ENCODE measurements at places on chromosomes 12 and 14.

- no peak for DNase-seq
Measured at GRCh38 chr12:48678551-48679185, 3.4 kb downstream of the KANSL2 start.

DNA sequence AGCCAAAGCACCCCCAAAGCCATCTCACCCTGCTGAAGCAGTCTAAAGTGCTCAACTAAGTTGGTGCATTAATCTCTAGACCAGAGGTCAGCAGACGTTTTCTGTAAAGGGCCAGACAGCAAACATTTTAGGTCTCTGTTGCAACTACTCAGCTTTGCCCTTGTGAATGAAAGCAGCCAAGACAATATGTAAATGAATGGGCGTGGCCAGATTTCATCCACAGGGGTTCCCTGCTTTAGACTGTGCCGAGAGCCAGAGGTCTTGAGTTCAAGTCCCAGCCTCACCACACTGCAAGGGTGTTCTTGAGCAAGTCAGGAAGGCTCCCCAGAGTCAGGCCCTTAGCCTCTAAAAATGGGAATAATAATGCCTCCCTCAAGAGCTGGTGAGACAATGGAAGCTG is 166.2 kb downstream of the CHST11 start:
- DNase-seq, result no peak

DNA sequence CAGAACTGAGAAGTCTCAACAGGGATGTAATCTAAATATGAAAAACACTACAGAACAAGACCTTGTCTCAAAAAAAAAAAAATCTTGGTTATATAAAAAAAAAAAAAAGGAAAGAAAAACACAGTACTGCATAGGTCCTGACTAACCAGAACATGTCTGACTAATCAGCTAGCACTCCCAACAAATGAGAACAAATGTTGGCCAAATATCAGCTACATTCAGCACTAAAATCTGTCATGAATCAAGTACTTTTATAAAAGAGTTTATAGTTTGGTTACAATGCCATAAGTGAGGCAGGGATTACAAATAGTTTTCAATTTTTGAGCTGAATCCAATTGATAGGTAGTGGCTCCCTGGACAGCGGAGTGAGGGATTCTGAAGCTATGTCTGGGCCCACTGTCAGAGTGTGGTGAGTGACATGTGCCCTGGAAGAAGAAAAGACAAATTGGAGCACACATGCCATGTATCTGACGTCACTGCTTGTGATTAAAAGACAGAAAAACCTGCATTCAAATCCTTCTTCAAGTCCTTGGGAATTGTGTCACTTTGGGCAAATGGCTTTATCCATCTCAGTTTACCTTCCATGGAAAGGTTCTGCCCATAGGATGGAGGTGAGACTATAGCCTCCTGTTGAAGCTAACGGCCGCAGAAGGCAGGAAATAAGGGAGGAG is 5.6 kb upstream of the FAM234B start:
- DNase-seq, result no peak

DNA sequence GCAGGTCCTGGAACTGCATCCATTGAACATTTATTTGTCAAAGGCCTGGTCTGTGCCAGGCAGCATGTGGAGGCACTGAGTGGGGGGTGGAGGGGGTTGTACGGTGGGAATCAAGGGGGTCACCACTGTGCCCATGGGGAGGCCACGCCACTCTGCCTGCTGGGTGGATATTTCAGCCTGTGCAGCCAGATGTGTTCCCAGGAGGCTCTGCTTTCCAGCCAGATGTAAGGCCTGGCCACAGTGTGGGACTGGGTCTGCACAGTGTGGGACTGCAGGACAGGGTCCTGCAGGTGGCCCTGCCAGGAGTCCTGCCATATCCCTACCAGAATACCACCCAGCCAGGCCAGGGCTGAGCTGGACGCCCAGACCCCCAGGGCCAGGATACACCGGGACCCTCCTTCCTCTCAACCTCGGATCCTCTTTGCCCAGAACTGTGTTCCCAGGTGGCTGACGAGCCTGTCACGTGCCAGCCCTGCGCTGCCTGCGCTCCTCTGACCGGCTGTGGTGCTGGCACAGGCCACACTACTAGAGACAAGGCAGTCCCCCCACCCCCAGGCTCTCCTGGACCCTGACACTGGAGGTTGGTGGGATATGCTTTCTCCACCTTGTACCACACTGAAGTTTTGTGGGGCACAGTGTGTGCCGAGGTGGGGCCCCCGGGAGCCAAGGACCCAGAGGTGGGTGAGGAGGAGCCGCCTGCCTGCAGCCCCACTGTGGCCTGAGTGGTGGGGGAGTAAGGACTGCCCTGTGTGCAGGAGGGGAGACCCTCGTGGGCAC is 17.5 kb downstream of the XRCC3 start:
- no peak for DNase-seq

DNA sequence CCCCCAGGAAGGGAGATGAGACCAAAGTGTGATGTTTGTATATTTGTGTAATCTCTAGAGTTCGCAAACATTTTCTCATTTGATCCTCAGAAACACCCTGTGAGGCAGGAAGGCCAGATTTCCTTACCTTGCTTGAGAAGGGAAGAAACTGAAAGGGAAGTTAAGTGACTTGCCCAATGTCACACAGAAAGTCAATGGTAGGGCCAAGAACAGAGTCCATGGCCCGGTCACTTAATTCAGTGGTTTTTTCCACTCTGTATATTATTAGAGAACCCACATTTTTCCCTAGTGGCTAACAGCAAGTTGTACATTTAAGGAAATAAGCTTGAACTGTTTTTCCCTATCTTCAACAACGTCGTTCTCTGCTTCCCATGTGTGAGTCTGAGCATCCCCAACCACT is 25.6 kb upstream of the CHPT1 start:
- DNase-seq, result no peak

DNA sequence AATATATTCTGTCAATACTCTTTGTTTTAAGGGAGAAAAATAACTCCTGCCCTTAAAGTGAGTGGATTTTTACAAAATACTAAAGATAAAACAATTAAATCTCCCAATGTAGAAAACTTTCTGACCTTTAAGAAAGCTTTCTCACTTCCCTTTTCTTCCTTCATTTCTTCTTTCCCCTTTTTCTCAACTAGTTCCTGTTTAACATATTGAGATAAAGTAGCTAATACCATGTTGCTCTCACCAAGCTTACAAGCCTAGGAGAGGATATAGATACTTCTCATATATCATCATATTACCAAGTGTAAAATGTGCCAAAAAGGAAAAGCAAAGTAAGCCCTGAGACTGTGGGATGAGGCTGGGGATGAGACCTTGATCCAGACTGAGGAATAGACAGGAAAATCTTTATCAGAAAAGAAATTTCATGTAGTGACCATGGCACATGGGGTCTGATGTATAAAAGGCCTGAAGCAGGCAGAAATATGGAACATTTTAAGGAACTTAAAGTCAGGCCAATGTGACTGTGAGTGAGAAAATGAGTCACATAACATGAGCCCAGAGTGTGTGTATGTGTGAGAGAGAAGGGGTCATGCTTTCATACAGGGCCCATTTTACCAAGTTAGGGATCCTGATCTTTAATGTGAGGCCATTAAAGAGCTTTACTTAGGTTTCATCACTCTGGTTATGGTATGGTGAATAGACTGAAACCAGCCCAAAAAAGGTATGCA is 1.6 kb upstream of the RPL10L start:
- DNase-seq, result no peak

GRCh38 chr12:104890476-104891096 is 67.5 kb downstream of the SLC41A2 start:
- DNase-seq, result no peak

DNA sequence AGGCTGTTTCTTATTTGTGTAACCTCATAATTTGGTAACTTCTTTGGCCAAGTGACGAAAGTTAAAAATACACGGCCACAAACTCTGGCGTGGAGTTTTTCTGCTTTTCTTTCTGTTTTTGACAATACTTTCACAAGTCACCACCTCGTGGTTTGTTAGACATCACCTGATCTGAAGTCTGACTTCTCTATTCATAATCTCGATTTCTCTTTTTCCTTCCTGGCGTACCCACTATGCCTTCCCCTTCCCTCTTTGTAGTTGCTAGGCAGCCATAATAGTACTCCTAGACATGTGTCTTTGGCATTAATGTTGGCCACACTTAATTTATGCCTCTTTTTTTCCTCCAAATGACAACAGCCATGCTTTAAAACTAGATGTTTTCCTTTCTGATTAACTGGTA is 97.6 kb downstream of the POLR3B start:
- DNase-seq, result no peak

GRCh38 chr12:90250766-90251165 is 542.1 kb upstream of the ATP2B1 start:
- no peak for DNase-seq

DNA sequence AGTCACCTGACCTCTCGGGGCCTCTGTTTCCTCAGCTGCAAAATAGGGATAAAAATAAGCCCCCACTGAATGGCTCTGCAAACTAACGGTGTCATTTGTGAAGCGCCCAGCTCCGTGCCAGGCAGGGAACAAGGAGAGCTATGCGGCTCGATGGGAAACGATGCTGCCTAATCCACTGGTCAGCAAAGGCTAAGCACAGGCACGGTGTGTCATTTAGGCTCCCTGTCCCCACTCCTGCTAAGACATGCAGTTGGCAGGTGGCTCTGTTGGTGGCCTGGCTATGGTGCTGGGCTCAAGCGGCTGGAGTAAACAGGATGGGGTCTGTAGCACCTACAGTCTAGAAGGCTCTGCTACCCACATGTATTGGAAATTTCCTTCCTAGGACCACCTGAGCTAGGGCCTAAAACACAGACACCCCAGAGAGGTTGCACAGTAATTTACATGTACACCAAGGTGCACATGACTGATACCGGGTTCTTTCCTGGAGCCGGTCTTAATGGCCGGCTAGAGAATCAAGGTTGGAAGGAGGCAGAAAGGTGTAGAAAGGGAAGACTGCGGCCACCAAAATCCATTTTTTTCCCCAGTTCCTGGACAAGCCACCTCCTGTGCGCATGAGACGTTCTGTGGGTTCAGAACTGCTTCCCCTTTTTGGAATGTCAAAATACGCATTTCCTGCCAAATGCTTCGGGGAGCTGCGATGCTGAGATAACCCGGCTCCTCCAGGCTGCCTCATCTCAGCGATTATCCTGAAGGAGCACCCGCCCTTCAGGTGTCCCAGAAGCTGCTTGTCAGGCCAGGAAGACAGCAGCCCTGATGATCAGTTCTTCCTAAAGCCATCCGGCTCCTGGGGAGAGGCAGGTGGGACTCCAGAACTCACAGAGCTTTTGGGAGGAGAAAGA is 1.0 kb downstream of the CACNA2D4 start:
- no peak for DNase-seq

GRCh38 chr12:104494793-104495158 is 38.0 kb downstream of the CHST11 start:
- DNase-seq, result no peak

- peak; percentile 78 for DNase-seq
Measured at GRCh38 chr14:75249251-75249957, 29.2 kb upstream of the FOS start.

GRCh38 chr14:104579507-104579906 is at the start of gene C14orf180:
TSS of gene C14orf180 (plus strand) at chr14:104579764. CDS start at chr14:104586431, 6,667 bp downstream.
- DNase-seq, result no peak

DNA sequence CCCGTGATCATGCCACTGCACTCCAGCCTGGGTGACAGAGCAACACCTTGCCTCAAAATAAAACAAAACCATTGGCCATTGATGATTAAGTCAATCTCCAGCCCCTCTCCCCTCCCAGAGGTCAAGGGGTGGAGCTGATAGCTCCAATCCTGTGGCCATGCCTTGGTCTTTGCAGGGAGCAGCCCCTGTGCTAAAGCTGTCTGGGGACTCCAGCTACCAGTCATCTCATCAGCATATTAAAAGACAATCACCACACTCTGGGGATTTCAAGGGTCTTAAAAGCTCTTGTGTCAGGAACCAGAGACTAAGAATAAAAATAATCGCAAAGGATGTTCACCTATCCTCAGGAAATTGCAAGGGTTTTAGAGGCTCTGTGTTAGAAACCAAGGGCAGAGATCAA is 30.6 kb downstream of the HCAR2 start:
- no peak for DNase-seq

- DNase-seq, result no peak
Measured at GRCh38 chr14:88791629-88792472, 902 bp downstream of the EML5 start.

GRCh38 chr14:92676403-92677086 is 71.9 kb downstream of the LGMN start:
- DNase-seq, result no peak

DNA sequence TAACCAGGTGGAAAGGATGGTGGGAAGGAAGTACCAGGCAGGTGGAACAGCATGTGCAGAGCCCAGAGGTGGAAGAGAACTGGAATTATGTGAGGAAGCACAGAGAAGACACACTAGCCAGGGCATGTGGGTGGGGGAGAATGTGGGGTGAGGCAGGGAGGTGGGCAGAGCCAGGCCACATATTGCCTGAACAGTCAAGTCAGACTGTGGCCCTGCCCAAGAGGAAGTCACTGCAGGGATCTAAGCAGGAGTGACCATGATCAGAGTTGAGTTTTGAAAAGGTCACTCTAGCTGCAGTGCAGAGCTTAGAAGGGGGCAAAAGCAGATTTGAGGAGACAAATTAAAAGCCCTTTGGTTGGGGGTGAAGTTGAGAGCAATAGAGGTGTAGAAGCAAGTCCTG is 114.0 kb upstream of the SLC38A2 start:
- DNase-seq, result no peak

- DNase-seq, result no peak
Measured at GRCh38 chr12:74108729-74109128, 428.9 kb upstream of the ATXN7L3B start.

DNA sequence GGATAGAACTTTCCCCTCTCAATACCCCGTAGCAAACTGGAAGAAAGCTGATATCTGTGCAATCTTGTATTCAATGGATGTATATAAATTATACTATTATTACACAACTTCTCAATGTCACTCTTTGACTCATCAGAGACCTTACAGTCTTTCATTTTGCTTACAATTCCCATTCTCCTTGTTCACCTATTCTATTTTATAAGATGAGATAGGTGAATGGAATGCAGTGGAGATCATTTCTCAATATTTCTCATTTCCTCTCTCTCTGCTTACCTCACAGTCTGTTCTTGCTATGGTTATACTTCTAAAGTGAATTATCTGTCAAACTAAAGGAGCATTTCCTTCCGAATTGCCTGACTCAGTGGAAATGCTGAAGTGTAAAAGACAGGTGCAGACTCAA is 14.9 kb downstream of the FOXA1 start:
- DNase-seq, result no peak

DNA sequence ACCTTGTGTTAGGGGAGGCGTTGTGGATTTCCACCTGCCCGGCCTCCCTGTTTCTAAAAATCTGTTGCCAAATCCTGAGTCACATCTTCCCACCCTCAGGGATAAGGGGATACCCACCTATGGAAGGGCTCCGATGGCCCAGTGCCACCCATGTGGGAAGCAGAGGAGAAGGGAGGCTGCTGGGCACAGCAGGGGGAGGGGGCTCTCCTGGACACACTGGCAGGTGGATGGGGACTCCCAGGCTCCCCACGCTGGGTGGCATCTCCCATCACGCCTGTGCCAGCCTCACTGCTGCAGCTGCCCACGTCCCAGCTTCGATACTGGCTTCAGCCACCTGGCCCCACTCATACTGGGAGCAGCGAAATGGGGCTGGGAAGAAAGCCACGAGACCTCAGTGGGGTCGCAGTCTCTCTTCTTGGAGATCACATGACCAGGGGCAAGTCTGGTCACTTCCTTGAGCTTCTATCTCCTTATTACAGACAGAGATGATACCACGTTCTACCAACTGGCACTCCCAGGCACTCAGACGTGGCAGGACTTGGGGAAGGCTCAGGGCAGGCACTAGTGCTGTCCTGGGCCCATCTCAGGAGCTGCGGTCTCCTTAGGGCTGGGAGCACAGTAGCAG is 72.2 kb downstream of the PITPNM2 start:
- DNase-seq, result no peak

GRCh38 chr12:31337952-31338351 is 12.0 kb upstream of the SINHCAF start:
- no peak for DNase-seq

Data from activated CD4-positive, alpha-beta T cell treated with anti-CD3 and anti-CD28 coated beads, Interleukin-2, amount 50 U/mL, for 1 hour (primary cell).